Urothelium cell line (cell line): ENCODE measurements at places on chromosomes 2 and 18.
A peak's percentile ranks its signal among the peaks of the same experiment; 100 is the strongest.

DNA sequence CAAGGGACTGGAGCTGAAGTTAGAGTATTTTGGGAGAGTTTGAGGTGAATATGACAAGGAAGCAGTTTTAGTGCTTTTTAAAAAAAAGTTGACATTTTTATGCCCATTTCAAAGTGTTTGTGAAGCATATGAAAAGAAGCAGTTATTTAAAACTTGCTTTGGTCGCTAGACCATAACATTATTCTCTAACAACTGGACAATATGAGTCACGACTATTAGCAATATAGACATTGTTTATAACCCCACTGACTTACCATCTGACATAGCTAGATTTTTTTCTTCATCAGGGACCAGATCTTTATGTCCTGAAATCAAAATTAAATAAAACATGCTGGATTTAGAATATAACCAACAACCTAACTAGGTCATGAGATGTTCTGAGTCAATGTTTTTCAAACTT is 22.6 kb upstream of the DYTN start:
- no peak for DNase-seq

GRCh38 chr2:138503652-138504051 is 2.1 kb downstream of the SPOPL start:
- DNase-seq, result no peak

DNA sequence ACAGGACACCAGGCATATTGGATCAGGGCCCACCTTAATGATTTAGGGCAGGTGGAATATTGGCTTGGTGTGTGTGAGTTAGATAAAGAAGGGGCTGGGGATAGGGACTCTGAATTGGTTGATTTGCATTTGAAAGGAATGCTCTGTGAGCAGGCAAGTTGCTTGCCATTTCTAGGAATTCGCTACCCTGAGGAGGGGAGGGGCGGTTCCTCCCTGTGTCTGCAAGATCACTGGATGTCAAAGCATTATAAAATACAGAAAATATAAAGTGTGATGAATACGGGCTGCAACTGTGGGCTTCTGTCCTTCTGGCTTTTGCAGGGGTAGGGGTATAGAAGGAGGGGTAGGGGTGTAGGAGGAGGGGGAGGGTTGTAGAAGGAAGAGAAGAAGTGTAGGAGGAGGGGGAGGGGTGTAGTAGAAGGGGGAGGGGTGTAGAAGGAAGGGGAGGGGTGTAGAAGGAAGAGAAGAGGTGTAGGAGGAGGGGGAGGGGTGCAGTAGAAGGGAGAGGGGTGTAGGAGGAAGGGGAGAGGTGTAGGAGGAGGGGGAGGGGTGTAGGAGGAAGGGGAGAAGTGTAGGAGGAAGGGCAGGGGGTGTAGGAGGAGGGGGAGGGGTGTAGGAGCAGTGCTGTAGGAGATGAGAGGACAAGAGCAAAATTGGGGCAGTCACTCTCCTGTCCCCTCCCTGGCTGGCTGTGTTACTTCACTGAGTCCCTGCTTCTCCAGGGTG is 238.0 kb upstream of the COPS8 start:
- no peak for DNase-seq

GRCh38 chr18:13159579-13159978 is 59.0 kb upstream of the LDLRAD4 start:
- DNase-seq, result peak; percentile 87

- no peak for DNase-seq
Measured at GRCh38 chr2:210839034-210839433, 282.6 kb downstream of the CPS1 start.

GRCh38 chr2:237483018-237483731 is 3.9 kb upstream of the MLPH start:
- DNase-seq, result peak; percentile 36

- peak; percentile 3 for DNase-seq
Measured at GRCh38 chr18:23585007-23585871, 1.1 kb downstream of the NPC1 start.

DNA sequence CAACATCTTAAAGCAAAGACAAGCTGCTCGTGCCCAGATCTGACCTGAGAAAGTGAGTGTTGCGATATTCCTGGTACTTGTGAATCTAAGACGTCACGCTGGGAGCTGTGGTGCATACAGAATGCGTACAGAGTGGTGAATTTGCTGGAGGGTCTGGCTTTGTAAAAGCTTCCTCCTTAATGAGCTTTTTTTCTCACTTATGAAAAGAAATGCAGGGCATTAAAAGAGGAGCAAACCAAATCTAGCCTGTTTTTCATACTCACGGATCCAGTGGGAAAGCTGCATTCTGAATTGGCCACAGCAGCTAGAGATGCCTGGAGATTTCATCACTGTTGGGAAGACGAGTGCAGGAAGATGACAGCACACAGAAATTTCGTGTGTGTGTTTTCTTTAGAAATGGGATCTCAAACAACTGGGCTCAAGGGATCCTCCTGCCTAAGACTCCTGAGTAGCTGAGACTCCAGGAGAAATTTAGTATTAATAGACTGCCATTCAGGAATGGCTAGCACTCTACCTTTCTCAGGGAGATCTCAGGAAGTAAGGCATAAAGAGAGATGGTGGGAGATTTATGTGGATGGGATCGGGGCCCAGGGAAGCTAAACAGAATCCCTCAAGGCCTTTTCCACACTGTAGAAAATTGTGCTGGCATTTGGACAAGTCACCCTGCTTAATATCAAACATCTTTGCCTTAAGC is 181.3 kb downstream of the ALPK2 start:
- no peak for DNase-seq

GRCh38 chr2:43406651-43407279 is 180.4 kb upstream of the ZFP36L2 start:
- no peak for DNase-seq

- peak; percentile 90 for DNase-seq
Measured at GRCh38 chr2:160207804-160208654, 8.0 kb upstream of the ITGB6 start.

GRCh38 chr18:50820901-50821520 is 1.2 kb upstream of the MRO start:
- DNase-seq, result no peak

- DNase-seq, result no peak
Measured at GRCh38 chr2:232484628-232485347, 2.8 kb downstream of the ECEL1 start.

DNA sequence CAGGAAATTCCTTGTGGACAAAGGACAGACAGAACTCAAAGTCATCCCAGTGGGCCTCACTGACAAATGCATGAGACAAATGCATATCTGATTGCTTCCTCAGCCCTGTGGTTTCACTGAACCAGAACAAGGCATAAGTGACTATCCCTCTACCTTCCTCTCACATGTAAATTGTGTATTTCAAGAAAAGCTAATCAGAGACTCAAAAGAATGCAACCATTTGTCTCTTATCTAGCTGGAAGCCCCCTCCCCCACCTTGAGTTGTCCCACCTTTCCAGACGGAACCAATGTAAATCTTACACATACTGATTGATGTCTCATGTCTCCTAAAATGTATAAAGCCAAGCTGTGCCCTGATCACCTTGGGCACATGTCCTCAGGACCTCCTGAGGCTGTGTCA is 102.0 kb upstream of the TMEM200C start:
- DNase-seq, result no peak

- DNase-seq, result no peak
Measured at GRCh38 chr18:54878159-54878622, 49.9 kb downstream of the RAB27B start.

- no peak for DNase-seq
Measured at GRCh38 chr2:207284556-207285472, 119.1 kb upstream of the KLF7 start.

GRCh38 chr2:133312038-133312729 is 256.1 kb downstream of the NCKAP5 start:
- no peak for DNase-seq

- DNase-seq, result no peak
Measured at GRCh38 chr2:189328848-189329245, 112.4 kb upstream of the WDR75 start.

DNA sequence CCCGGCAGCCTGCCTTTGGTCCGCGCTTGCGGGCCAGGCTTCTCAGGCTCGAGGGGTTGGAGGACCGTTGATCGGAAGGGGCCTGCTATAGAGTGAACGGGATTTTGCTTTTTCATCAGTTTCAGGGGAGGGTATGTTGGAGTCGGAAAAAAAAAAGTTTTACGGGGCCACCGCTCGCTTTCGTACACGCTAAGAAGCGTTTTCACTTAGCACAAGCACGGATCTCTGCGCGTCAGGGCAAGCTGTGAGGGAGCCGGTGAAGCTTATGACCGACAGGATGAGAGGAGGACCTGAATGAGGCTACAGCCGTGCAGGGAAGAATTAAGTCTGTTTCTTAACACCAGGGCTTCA is 443 bp downstream of the CPSF3 start:
- no peak for DNase-seq

GRCh38 chr2:134681201-134681600 is 37.6 kb downstream of the TMEM163 start:
- no peak for DNase-seq

DNA sequence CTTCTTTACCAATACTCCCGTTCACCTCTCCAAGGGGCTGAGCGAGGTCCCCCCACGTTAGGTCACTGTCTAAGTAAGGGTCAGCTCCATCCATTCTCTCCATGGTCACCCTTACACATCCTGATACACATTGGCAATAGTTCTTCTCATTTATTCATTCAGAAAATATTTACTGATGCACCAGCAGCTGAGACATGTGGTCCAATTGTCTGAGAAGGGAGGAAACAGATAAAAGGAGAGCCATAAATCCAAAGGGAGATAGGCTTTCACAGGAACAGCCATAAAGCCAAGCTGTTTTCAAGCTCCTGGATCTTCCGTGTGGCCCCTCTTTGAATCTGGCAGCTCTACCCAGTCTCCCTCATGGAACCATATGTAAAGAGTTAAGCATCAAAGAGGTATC is 121.2 kb downstream of the TXNL1 start:
- DNase-seq, result no peak

- DNase-seq, result no peak
Measured at GRCh38 chr18:841647-842370, 29.8 kb upstream of the YES1 start.

- DNase-seq, result peak; percentile 76
Measured at GRCh38 chr2:236776695-236777251, 207.1 kb downstream of the ACKR3 start.

- no peak for DNase-seq
Measured at GRCh38 chr18:21451851-21452250, 148.7 kb downstream of the ESCO1 start.

- DNase-seq, result no peak
Measured at GRCh38 chr2:238710032-238710735, 137.7 kb upstream of the TWIST2 start.

DNA sequence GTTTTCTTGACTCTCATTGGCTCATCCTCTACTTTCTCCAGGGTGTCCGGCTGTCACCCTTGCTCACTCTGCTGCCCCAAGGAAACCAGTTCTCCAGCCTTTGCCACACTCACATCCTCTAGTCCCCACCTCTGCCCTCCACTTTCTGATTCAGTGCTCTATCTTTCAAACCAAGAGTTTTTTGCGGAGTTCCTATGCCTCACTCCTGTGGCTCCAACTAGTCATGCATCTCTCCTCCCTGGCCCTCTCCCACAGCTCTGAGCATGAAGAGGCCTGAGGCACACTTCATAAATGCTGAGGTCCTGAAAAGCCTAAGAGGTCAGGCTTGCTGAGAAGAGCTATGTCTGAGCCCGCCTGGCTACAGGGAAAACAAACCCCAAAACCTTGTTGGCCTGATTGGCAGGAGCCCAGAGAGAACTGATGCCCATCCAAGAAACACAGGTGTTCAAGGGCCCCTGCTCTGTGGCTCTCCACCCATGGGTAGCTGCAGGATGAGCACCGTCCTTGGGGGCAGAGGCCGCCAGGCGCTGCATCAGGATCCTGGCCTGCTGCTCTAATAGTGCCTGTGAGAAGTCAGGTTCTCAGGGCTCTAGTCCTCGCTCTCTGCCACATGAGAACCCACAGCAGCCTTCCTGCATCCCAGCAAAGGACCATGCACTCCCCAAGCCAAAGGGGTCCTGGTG is 42.1 kb downstream of the HS1BP3 start:
- DNase-seq, result no peak

DNA sequence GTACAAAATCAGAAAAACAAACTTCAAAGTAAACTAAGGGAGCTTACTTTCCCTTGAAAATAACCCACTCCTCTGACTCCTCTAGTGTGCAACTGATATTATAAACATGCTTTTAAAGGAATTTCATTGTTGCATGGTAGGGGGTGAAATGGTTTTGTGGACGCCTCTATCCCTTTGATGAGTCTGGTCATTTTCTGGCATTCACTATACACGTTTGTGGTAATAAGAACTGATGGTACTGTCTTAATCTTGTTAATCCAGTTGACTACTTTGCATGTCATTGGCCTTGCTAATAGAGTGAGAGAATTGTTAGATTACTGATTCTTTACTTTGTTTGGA is 2.8 kb downstream of the INSIG2 start:
- DNase-seq, result no peak

DNA sequence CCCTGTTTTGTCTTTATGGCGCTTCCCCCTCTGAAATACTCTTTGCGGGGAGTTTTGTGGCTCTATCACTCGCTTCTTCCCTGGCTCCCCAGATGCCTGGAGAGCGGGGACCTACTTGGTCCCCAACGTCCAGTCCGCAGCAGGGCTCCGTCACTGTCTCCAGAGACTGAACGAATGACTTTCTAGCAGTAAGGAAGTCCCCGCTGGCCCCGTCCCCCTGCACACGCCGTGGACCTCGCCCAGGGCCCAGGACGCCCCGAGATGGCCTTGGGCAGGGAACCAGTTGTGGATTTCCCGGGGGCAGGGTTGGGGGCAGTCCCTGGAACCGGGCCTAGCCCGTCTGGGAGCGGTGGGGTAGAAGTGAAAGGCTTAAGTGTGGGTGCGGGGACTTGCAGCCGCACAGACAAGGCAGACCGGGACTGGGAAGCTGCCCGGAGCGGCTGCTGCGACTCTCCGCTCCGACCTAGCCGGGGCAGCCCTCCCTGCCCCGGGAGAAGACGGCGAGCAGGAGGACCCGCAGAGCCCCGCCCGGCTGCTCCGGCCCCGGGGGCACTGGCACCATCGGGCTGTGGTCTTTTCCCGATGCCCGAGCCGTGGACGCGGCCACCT is 821 bp upstream of the EPHA4 start:
- peak; percentile 44 for DNase-seq

DNA sequence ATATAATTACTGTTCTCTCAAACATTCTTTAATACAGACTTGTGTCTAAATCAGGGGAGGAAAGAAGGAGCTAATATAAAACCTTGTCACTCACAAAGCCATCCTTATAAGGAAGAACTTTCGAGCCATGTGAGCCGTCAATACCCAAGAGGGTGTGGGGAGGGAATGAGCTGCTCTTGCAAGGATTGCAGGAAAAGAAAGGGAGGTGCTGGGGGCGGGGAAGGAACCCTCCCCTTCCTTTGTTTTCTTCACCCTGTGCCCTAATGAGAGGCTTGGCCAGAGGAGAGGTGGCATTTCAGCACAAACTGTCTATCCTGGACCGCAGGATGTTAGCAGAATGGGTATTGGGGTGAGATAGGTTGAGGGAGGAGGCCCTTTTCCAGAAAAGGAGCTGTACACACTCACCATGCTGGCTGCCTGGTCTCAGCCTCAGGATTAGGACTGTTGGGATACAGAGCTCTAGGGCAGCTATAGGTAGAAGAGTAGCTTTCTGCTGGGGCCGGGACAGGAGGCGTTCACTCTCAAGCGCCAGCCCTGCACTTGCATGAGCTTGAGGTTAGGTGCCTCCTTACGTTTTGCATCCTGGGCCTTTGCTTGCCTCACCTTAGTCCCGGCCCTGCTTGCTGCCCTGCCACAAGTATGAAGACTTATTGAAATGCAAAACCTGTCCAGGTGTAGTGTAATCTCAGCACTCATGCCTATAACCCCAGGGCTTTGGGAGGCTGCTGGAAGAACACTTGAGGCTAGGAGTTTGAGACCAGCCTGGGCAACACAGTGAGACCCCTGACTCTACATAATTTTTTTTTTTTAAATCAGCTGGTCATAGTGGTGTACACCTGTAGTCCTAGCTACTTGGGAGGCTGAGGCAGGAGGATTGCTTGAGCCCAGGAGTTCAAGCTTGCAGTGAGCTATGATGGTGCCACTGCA is 190.5 kb downstream of the LOXHD1 start:
- DNase-seq, result no peak
